Lung microvascular endothelial cell (primary cell): ENCODE measurements at places on chromosomes 2 and 18. TPM values are rescaled to one million over a fixed set of nuclear protein-coding genes. Genes with fewer than 3 reads are reported as not detected.

DNA sequence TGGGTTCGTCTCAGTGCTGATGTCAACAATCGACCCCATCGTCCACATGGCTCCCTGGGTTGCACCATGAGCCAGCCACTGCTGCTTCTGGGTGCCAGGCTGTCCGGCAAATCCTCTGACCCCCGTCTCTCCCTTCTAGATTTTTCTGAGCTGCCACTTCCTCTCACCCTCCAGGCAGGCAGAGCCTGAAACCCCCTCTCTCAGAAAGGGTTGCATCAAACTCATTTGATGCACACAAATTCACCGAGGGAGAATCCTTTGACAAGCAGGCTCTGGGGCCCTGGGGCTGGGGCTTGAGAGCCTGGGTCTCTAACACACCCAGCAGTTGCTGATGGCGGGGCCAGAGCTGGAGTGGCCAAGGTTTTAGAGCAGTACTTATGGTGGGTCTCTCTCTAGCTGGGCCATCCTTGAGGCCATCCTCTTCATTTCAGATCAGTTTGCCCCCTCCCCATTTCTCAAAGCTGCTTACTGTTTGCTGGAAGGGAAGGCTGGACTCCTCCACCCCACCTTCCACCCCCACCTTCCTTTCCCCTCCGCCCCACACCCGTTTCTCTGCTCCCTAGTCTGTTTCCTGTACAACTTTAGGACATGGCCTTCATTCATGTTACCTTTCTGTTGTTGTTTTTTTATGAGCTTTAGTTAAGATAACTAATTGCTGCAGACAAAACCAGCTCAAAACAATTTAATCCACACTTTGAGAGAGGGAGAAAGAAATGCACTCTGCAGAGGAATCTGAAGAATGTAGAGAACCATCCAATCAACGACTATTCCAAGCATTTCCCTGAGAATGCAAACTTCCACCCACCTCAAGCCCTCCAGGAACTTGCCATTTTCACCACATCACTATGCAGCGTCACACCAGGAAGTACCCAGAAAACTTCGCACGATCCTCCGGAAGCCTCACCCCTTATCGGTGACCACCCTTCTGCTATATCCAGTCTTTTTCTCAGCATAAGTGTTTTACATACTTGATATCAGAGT is 69.5 kb downstream of the ARL4C start:
- DNase-seq = peak; percentile 85

- peak; percentile 69 for DNase-seq
Observed at GRCh38 chr18:23689031-23689615, at the start of gene LAMA3. LAMA3 (plus strand) TSS chr18:23689453; CDS start chr18:23689684, 231 bp downstream.

DNA sequence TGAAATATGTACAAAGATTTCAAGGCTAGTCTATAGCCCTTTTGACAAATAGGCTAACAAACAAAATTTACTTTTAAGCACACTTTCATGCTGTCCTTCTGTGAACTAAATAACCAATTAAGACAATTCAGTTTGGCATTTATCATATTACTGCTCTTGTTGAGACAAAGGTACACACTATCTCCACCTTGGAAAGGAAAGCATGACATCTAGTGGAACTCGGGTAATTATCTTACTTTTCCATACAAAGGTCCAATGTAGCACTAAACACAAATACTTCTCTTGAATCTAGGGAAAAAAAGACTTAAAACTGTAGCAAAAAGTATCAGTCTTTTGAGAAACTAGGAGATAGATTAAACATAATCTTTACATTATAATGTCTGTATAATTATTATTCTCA is 125.0 kb upstream of the CD226 start:
- peak; percentile 66 for DNase-seq

DNA sequence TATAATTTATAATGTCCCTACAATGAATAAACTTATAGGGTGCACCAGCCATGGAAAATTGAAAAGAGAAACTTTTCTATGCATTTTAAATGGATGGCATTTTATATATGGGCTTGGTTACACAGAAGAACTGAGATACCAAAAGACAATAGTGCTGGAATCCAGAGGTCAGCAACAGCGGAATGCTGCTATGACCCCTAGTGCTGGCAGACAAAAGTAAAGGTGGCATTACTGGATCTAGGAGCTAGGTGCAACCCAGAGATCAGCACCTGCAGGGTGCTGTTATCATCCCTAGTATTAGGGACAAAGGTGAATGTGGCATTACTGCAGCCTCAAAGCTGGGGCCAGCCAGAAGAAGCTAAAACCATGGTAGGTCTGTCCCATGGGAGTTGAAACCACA is 392.7 kb upstream of the ST6GAL2 start:
- no peak for DNase-seq

GRCh38 chr2:30321466-30321865 is 90.1 kb downstream of the LBH start:
- no peak for DNase-seq

The LBX2 gene
- total RNA-seq = 0.20 and 0.65 TPM in 2 replicates

The RNF152 gene
- total RNA-seq = 71.7 and 180 TPM in 2 replicates

The PXDN gene
- 140 and 179 TPM in 2 replicates for total RNA-seq

The GPR39 gene
- 0.20 and 0.22 TPM in 2 replicates for total RNA-seq
